Cardiac fibroblast (primary cell): ENCODE measurements at places on chromosomes 13 and 19.

- DNase-seq, result no peak
These were observed 319.0 kb downstream of the KCNRG start for GRCh38 chr13:50334115-50334778.

DNA sequence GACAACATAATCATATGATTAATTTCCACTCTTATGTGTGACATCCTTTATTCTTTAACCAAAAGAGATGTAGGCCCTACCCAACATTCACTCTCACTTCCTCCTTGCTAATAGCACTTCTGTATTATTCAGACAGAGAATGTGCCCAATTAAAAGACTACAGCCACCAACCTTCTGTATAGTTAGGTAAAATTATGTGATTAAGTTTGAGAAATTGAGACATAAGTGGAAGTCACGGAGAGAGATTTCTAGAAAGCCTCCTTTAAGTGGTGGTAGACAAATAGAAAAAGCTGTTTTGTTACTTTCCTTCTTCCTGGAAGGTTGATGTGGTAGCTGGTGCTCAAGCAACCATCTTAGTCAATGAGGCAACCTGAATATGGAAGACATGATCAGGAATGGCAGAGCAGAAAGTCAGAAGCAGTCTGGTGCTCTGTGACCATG lies 14.8 kb downstream of the EPSTI1 start:
- no peak for DNase-seq

DNA sequence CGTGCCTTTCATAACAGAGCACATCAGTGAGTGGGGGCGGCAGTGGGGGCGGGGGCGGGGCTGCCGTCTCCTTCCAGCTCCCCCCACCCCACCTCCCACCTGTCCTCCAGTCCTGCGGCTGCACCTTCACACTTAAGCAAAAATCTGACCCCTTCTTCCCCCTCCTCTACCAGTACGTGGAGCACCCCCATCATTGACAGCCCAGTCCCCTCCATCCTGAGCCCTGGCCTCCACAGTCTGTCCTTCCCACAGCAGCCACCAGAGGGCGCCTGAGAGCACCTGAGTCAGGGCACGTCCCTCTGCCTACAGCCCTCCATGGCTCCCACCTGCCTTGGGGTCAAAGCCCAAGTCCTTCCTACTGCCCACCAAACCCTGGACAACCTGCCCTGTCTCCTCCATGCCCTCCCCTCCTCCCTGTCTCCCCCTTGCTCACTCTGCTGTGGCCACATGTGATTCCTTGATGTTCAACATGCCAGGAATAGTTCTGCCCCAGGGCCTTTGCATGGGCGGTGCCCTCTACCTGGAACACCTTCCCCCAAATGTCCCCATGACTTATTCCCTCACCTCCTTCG lies 4.0 kb downstream of the EBI3 start:
- DNase-seq, result peak; percentile 41

DNA sequence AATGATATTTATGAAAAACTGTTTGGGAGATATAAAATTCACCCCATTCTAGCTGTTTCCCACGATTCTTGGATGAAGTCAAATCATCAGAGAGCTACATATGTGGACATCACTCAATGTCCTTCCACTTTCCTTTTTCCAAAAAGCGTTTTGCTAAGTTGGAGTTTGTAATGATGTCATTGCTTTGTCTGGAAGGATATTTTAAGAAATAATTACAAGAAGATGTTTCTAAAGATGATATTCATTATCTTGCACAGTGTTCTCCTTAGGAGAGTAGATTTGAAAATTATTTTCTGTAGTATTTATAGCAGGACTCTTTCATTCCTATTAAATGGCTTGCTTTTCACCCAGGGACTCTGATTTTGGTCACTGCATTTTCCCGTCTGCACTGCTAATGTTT lies 851.2 kb downstream of the EFNB2 start:
- DNase-seq, result no peak

- no peak for DNase-seq
These were observed 11.1 kb downstream of the ZNF844 start for GRCh38 chr19:12075538-12076139.

DNA sequence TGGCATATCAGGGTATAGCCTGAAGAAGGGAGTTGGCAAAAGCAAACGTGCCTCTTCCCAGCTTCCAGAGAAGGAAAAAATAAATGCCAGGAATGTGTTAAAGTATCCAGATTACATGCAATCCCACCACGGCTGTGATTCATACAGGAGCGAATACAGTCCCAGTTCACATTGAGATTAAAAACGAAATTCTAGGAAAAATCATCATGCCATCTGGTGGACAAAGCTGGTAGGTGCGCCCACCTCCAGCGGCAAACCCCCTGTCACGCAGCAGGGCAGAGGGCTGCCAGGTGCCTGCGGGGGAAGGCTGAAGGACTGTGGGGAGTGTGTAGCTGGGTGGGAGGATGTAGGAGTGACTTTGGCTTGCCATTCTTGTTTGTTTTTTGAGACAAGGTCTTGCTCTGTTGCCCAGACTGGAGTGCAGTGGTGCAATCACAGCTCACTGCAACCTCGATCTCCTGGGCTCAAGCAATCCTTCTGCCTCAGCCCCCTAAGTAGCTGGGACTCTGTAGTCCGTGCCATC lies 6.4 kb upstream of the DMWD start:
- peak; percentile 80 for DNase-seq

DNA sequence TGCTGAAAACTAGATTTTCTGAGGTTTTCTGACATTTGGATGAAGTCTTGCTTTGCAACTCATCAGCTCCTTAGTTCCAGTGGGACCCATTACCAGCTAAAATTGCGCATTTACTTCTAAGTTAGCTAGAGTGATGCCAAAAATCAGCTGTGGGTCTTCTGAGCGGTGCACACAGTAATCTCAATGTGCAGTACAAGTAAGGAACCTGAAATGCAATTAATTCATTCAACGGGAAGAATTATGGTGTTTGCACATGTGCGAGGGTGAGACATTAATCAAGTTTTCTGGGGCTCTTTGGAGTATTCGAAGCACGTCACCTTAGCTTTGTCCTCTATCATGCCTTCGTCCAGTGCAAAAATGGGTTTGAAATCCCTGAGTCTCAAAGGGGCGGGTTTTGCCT lies 146.2 kb downstream of the MYO16 start:
- DNase-seq, result no peak

GRCh38 chr13:41645331-41645730 lies 188.0 kb downstream of the RGCC start:
- DNase-seq, result peak; percentile 95

GRCh38 chr19:55179606-55180484 lies at the start of gene SYT5:
Gene SYT5, minus strand, starts transcription at chr19:55180289. Its CDS starts 1,248 bp downstream, at chr19:55179041.
- DNase-seq, result no peak

DNA sequence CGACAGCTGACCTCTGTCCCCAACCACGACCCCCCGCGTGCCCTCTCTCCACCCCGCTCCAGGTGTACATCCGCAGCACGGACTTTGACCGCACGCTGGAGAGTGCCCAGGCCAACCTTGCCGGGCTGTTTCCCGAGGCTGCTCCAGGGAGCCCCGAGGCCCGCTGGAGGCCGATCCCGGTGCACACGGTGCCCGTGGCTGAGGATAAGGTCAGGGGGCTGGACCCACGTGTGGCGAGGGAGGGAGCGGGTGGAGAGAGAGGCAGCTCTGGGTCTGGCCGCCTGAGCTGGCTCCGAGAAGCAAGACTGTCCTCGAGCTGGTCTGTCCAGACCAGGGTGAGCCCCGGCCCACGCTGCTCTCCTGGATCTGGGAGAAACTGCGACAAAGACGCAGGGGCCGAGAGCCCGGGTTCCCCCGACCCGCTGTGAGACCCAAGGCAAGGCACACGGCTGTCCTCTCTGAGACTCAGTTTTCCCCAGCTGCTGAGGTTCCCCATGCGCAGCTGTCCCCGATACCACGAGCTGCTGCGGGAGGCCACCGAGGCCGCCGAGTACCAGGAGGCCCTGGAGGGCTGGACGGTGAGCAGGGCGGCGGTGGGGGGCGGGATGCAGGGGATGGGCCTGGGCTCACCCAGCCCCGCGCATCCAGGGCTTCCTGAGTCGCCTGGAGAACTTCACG lies 1.5 kb downstream of the ACP4 start:
- DNase-seq, result no peak
